ENCODE measurements at places on chromosomes 13 and 19. TPM values are rescaled to one million over a fixed set of nuclear protein-coding genes. Genes with fewer than 3 reads are reported as not detected.

- no peak for DNase-seq
Measured at GRCh38 chr19:1173159-1173844, 766 bp downstream of the SBNO2 start.

Gene ZNF536
- total RNA-seq = 0.53 TPM

Gene FXYD5
- 41.4 TPM for total RNA-seq

Gene UBE2L5
- not detected for total RNA-seq

DNA sequence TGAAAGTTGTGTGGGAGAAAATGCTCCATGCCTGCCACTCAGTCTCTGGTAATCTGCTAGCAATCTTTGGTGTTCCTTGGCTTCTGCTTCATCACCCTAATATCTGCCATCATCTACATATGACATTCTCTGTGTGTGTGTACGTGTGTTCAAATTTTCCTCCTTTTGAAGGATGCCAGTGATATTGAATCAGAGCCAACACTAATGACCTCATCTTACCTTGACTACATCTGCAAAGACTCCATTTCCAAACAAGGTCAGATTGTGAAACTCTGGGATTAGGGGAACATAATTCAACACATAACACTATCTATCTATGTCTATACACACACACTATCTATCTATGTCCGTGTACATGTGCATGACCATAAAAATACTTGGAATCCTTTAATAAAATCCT is 81.4 kb upstream of the IRS2 start:
- DNase-seq = no peak

- DNase-seq = no peak
Measured at GRCh38 chr13:36919171-36919832, 736 bp downstream of the SMAD9 start.

Gene ZNF121
- 31.1 TPM for total RNA-seq

GRCh38 chr13:52414963-52415362 is 9.0 kb upstream of the THSD1 start:
- no peak for DNase-seq

Gene ZNF813
- 3.1 TPM for total RNA-seq

DNA sequence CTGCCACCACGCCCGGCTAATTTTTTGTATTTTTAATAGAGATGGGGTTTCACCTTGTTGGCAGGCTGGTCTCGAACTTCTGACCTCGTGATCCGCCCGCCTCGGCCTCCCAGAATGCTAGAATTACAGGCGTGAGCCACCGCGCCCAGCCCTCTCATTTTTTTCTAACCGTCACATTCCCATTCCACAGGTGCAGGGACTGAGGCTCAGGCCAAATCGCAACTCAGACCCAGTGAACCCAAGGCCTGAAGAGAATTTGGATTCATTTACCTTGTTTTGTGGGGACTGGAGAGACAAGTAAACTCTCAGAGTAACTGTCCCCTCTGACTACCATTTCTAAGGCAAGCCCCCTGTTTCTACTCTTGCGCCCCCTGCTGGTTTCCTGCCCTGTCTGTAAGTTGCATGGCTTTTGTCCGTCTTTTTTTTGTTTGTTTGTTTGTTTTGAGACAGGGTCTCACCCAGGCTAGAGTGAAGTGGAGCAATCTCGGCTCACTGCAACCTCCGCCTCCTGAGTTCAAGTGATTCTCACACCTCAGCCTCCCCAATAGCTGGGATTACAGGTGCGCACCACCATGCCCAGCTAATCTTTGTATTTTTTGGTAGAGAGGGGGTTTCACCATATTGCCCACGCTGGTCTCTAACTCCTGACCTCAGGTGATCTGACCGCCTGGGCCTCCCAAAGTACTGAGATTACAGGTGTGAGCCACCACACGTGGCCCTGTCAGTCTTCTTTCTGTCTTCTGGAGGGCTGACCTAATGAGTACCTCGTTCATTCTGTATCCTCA is 2.3 kb upstream of the STRN4 start:
- no peak for DNase-seq

Gene IRGC
- total RNA-seq = not detected

Gene NDFIP2
- 81.6 TPM for total RNA-seq

- DNase-seq = no peak
Measured at GRCh38 chr19:31678421-31678820, 329.2 kb upstream of the TSHZ3 start.

- no peak for DNase-seq
Measured at GRCh38 chr19:41363371-41363752, 587 bp downstream of the B9D2 start.

- no peak for DNase-seq
Measured at GRCh38 chr13:99406799-99407201, 94.5 kb upstream of the TM9SF2 start.

- DNase-seq = peak; percentile 87
Measured at GRCh38 chr19:49854378-49855263, 3.7 kb downstream of the PTOV1 start.

Gene IGFL3
- total RNA-seq = 19.9 TPM

Gene KXD1
- 93.8 TPM for total RNA-seq

DNA sequence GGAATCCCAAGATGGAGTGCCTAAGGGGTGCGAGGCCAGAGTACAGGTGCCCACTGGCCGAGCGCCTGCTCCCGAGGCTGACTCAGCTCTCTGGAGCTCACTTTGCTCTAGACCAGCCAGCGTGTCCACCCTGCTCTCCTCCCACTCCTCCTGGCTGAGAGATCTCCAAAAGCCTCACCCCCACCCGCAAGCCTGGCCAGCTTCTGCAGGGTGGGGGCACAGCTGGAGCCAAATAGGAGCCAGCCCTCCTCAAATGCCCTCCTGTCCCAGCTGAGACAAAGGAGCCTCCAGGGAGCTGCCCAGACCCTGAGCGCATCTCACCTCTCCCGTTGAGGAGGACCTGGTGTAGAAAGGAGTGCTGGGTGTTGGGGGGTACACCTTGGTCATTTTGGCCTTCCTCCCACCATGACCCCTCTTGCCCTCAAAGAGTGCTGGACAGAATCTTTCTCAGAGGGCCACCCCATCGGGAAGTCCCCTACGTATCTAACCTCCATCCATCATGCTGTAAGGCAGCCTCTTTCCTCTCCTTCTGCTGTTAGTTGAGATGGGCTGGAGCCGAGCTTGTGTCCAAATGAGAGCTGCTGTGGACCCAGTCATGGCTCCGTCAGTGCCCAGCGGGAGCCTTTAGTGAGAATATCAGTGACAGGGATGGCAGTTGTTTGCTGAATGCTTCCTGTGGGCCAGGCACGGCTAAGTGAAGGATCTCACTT is 123.9 kb upstream of the VSTM2B start:
- DNase-seq = no peak

Gene STOML3
- total RNA-seq = not detected

Gene MPND
- 4.4 TPM for total RNA-seq

Gene ZNF497
- 3.1 TPM for total RNA-seq

DNA sequence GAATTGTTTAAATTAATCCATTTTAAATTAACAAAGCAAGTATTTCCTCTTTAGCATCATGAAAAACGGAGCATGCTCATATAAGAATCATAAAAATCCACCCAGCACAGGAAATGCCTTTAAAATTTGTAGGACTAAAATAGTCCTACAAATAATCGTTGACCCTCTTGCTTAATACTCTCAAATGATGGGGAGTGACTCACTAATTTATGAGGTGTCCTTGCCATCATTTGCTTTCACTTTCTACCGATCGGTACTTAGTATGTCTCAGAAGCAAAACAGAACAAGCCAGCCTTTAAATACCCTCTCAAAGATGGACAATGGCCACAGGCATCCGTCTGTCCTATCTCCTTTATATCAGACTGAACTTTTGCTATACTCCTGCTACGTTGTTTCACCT is 97.2 kb downstream of the SUCLA2 start:
- no peak for DNase-seq

GRCh38 chr19:17654993-17655392 is 33.2 kb downstream of the UNC13A start:
- no peak for DNase-seq

Gene HRC
- total RNA-seq = 1.2 TPM

DNA sequence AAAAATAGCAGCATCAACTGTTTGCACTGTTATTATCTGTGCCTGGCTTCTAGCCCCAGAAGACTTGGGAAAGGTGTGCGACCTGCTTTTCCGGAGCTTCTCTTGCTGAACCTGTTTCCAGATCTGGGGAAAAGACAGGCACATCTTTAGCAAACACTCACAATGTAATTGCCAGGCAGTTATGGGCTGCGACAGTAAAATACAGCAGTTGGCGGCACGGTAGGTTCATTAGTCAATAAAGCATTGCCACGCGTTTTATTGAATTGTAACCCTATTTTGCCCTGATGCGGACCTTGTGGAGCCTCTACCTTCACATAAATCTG is 223.7 kb upstream of the TSHZ3 start:
- no peak for DNase-seq

DNA sequence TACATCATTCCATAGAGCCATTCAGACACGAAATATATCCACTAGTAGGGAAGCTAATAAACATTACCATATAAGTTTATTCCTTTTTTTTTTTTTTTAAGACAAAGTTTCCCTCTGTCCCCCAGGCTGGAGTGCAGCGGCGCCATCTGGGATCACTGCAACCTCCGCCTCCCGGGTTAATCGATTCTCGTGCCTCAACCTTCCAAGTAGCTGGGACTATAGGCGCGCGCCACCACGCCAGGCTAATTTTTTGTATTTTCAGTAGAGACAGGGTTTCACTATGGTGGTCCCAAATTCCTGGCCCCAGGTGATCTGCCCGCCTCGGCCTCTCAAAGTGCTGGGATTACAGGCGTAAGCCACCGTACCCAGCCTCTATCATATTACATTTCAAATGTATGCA is 612 bp upstream of the ZNF154 start:
- DNase-seq = no peak

Gene HDGFL2
- total RNA-seq = 36.4 TPM

DNA sequence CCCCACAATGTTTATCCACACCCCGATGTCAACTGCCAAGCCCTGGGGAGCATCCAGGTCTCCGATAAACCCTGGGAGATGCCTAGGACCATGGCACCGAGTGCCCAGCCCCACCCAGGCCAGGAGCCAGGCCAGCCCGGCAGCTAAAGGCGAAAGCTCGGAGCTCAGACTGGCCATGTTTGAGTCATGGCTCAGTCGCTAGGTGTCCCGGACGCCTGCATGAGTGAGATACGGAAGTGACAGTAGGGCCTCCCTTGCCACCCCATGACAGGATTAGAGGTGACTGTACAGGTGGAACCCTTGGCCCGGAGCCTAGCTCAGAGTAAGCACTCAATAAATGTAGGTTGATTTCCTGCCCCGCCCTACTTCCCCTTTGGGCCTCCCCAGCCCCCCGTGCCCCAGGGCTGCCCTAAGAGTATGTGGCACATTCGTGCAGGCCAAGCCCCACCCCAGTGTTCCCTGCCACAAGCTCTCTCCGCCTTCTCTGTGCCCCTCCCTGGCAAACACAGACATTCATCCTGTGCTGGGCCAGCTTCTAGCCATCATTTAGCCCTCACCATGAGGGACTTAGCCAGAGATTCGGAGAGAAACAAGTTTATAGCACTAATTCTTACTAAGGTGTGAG is 5.8 kb upstream of the TPM4 start:
- peak; percentile 86 for DNase-seq

GRCh38 chr13:100542826-100543156 is 45.8 kb downstream of the GGACT start:
- DNase-seq = no peak

DNA sequence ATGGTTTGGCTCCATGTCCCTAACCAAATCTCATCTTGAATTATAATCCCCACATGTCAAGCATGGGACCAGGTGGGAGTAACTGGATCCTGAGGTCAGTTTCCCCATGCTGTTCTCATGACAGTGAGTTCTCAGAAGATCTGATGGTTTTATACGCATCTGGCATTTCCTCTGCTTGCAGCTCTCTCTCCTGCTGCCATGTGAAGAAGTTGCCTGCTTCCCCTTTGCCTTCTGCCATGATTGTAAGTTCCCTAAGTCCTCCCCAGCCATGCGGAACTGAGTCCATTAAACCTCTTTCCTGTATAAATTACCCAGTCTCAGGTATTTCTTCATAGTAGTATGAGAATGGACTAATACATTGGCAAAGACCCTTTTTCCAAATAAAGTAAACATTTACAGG is 96.8 kb downstream of the TSHZ3 start:
- DNase-seq = no peak

- no peak for DNase-seq
Measured at GRCh38 chr19:8988204-8988603, 22.0 kb downstream of the MUC16 start.

- no peak for DNase-seq
Measured at GRCh38 chr13:91112201-91112923, 235.1 kb upstream of the MIR17HG start.

DNA sequence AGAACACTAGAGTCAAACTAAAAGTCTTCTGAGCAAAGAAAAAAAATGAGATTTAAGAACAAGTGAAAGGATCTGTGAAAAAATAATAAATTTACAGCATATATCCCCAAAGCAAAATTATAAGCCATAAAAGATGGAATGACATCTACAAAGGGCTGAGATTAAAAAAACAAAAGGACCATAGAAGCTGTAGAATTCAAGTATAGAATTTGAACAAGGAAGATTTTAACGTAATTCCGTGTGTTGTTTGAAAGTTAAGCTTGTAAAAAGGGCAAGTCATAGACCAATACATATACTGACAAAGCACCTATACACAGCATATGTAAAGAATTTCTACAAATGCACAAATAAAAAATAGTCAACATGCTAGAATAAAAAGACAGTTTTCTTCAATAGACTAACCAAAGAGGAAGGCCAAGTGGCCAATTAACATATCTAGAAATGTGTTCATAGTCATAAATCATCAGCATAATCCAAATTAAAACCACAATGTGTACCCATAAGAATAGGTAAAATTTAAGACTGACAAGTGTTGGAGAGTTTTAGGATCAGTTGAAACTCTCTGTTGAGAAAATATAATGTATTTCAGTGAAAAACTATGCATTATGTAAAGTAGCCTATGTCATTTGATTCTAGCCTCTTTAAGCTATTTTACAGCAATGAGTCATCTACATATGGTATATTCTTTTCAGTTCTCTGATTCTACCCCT is 674.9 kb downstream of the OLFM4 start:
- DNase-seq = no peak

DNA sequence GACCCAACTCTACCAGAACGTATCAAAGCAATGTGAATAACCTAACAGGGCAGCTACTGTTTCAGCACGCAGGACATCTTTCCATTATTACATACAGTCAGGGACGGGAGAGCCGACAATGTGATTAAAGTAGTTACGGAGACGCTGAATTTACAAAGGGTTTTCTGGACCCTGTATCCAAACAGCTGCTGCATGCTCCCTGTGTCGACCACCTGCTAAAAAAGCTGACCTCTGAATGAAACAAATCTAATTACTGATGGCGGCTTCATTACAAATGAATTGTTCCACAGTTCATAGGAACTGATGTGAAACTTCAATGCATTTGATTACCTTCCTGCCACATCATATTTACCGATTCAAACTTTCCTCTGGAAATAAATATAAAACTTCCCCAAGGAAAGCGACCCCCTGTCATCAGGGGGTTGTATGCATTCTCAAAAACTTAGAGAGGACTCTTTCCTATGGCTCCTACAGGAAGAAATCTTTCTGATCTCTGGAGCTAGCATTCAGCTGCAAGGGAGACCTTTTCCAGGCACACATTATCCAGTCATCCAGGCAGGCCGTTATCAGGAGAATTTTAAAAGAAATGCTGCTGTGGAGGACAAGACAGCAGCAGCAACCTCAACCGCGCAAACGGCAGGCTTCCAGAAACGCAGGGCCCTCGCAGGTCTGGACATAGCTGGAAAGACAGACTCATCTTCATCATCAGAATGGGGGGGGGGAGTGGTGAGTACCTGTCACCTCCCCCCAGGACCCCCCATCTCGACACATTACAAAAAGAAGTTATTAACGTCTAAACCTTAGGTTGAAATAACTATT is 3.1 kb downstream of the EFNB2 start:
- DNase-seq = no peak

All from lower leg skin (tissue), 4 donors.